Activated T-cell treated with anti-CD3 and anti-CD28 coated beads for 4 hours (primary cell): ENCODE measurements at places on chromosomes 3 and 15.
A peak's percentile ranks its signal among the peaks of the same experiment; 100 is the strongest.

DNA sequence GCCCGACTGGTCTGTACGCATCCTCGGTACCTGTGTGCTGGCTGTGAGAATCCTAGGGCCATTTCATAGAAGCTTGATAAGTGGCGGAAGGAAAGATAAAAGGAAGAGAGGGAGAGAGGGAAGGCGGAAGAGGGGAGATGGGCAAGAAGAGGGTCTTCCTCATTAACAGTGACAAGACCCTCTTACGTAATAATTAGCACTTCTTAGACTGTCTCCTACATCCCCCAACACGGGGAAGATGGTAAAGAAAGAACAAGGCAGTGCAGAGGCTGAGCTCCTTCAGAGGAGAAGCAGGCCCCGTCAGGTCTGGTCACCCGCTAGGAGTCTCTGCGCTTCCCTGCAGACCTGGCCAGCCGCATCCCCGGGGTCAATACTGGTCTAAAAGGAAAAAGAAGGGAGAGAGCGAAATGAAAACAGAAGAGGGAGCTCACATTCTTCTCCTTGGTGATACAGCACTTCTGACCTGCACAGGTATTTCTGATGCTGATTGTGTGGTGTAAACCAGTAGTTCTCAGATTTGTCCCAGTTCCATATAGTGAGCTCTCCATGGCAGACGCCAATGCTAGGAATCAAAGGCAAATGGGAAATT is 19.0 kb upstream of the FAM240A start:
- DNase-seq: no peak

GRCh38 chr15:99708563-99708962 is 24.7 kb downstream of the LYSMD4 start:
- DNase-seq: no peak

- DNase-seq: no peak
Measured at GRCh38 chr3:65524584-65524983, 514.1 kb downstream of the MAGI1 start.

DNA sequence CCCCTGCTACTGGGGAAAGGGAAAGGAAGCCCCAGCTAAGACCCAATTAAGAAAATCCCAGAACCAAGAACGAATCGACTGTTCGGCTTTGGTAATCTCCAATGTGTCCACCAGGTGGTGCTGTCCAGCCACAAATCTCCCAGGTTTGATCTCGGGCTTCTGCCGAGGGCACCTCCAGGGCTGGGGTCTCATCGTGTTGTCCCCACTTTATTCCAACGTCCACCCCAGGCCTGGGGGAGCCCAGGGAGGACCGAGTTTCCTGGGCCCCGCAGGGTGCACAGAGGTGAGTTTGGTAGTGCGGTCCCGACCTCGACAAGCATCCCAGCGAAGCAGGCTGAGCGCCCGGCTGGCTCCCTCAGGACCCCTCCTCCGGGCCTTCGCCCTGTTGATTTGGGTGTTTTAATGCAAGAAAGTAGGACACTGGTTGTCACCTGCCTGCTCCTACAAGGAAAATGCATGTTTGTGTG is 185.1 kb downstream of the GOLGA6L6 start:
- DNase-seq: peak; percentile 90

GRCh38 chr15:26537663-26538062 is 235.2 kb downstream of the GABRB3 start:
- no peak for DNase-seq

- DNase-seq: no peak
Measured at GRCh38 chr3:189947948-189948723, 172.6 kb downstream of the P3H2 start.

DNA sequence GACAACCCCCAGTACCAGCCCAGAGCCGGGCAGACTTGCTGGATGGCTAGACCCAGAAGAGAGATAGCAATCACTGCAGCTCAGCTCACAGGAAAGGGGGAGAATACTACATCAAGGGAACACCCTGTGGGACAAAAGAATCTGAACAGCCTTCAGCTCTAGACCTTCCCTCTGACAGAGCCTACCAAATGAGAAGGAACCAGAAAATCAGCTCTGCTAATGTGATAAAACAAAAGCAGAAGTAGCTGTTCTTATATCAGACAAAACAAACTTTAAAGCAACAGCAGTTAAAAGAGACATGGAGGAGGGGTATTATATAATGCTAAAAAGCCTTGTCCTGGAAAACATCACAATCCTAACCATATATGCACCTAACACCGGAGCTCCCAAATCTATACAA is 283.3 kb downstream of the KLF13 start:
- no peak for DNase-seq

- no peak for DNase-seq
Measured at GRCh38 chr15:94670438-94671034, 439.2 kb downstream of the MCTP2 start.

DNA sequence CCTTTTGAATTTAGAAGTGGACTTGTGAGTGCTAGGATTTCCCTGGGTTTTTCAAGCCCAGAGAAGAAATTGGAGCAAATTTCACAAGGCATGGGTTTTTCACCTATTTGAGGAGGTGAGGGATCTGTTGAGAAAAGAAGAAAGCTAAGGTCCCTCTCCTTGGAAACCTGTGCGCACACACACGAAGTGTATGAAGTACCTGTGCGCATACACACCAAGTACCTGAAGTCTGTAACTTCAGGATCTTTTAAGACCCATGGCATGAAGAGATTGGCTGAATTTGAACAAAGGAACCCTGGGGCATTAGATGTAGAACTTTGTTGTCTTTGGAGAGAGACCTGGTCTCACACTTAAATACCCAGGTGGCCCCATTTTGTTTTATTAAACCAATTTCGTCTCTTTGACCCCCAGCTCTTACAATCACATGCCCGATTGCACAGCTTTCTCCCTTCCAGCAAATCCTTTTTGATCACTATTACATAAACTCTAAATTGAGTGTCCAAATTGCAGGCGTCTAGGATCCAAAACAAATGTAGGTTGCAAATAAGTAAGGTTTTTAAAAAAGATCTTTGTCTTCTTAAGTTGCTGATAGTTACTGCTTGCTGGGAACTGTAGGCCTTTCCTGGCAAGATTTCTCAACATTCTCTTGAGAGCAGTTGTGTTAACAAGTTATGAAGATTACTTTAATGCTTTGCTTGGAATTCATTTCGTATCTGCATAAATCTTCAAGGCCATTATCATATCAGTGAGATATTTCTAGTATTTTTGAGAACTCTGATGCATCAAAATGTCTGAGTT is 64.3 kb downstream of the CMTM8 start:
- DNase-seq: no peak

GRCh38 chr15:80071652-80072051 is 12.2 kb downstream of the ZFAND6 start:
- DNase-seq: no peak

DNA sequence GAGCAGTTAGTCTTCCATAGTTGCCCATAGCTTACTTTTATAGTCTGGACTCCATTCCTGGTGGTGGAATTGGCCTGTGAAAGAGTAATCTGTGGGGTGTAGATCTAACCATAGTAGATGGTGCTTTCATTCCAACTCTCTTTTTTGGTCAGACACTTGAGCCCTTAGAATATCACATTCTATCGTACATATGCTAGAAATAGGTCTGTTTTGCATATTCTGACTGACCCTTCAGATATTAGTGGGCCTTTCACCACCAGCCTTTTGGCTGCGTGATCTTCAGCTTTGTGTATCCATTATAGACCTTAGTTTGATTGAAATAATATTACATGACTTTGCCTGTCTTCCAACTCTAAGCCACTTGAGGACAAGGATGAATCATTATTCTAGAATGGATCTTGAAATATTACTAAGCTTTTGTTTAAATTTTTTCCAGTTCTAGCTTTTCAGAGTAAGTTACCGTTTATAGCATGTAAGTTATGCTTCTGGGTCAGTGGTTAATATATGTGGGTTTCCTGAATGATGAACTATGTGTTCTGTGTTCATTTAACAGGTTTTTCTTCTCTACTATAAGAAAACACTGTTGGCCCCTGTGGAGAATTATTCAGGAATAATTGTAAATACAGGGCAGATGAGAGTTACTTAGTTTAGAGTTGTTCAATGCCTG is 8.7 kb downstream of the RAB7A start:
- DNase-seq: no peak

DNA sequence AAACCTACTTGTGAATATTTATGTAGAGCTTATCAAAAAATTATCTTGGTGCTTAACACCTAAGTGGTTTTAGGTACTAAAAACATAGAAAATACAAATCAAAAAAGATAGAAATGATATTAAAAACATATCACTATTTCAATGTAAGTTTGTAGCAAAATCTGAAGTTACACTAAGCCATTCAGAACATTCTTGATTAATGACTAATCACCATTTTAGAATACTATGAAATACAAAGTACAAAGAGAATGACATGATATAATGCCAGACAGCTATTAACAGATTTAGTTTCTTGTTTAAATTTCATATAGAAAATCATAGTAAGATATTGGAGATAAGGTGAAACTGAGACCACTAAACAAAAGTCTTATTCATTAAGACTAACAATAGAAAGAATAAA is 169.7 kb upstream of the AGTR1 start:
- DNase-seq: no peak

- DNase-seq: no peak
Measured at GRCh38 chr3:4398941-4399245, 68.2 kb downstream of the SUMF1 start.

- peak; percentile 27 for DNase-seq
Measured at GRCh38 chr15:101501703-101502373, 12.3 kb upstream of the PCSK6 start.

- no peak for DNase-seq
Measured at GRCh38 chr3:122674339-122674738, 6.3 kb upstream of the PARP14 start.

DNA sequence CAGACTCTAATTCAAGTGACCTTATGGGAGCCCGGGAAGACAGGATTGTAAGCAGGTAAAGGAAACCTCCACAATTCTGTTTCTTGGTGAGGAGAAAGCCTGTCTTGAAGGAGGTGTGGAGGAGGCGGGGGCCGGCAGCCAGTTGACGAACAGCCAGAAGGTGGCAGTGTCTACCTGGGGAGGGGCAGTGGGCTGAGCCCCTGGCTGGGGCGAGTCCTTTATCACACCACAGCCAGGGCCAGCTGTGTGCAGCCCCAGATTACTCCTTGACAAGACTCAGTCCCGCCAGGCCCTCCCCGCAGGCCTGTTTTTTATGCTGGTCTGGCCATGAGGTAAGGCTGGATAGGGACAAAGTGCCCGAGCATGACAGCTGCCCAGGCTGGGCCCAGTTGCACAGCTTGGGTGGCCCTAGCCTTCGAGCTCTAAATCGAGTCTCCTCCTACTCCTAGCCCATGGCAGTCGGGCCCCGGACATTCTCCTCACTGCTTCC is 40.9 kb upstream of the IDH2 start:
- peak; percentile 49 for DNase-seq

GRCh38 chr15:39399600-39399999 is 181.3 kb upstream of the THBS1 start:
- no peak for DNase-seq

- DNase-seq: no peak
Measured at GRCh38 chr3:194884649-194885315, 199.1 kb downstream of the FAM43A start.

GRCh38 chr3:55160241-55160983 is 232.6 kb upstream of the LRTM1 start:
- DNase-seq: no peak

GRCh38 chr3:189577050-189577951 is 53.9 kb upstream of the TP63 start:
- no peak for DNase-seq

GRCh38 chr3:77052733-77053670 is 13.1 kb downstream of the ROBO2 start:
- DNase-seq: no peak

GRCh38 chr3:17847156-17847555 is 104.7 kb upstream of the TBC1D5 start:
- DNase-seq: no peak

- no peak for DNase-seq
Measured at GRCh38 chr3:184255291-184256039, 5.9 kb downstream of the CAMK2N2 start.

DNA sequence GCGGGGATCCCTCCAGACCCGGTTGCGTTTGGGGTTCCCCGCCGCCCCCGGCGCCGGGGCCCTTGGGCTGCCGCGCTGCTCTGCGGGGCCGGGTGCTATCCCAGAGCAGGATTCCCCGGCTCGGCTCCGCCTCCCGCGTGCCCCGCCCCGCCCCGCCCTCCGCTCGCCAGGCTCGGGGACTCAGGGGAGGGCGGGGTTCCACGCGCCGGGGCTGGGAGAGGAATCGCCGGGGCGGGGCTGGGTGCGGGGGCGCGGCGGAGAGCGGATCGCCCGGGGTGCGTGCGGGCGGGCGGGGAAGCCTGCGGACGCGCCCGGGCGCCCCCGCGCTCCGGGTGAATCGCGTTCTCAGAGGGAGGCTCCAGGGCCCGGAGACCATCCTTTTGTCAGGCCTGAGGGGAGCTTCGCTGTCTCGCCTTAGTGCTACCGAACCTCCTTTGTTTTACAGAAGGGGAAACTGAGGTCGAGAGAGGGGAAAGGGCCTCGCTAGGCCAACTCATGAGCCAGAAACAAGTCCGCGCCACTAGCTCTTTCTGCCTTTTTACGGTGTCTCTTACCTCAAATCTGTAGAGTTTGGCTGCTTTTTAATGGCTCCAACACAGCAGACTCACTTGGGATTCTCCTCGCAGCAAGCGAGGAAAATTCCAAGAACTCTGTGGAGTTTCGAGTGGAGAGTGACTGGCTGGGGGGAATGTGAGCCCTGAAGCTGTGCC is at the start of gene TMEM158:
TMEM158 (minus strand) TSS at position 82 of the 710 bp plus-strand sequence. CDS start 260 bp downstream, outside the sequence.
- peak; percentile 73 for DNase-seq
